ENCODE measurements at places on chromosomes 7 and 10. TPM values are rescaled to one million over a fixed set of nuclear protein-coding genes. Genes with fewer than 3 reads are reported as not detected.

OR6B1 gene
- not detected for total RNA-seq

VSTM2A gene
- total RNA-seq, result 0.14 TPM

LRRC17 gene
- total RNA-seq, result 20.2 TPM

EBF3 gene
- 0.33 TPM for total RNA-seq

ZNF853 gene
- 3.7 TPM for total RNA-seq

CFAP70 gene
- total RNA-seq, result 0.18 TPM

TCF7L2 gene
- total RNA-seq, result 3.3 TPM

VWA2 gene
- total RNA-seq, result not detected
